ENCODE measurements at places on chromosomes 4 and X.

- no peak for DNase-seq
Observed at GRCh38 chr4:142752202-142752786, 93.8 kb downstream of the INPP4B start.

GRCh38 chrX:10483191-10483831 lies 137.1 kb downstream of the MID1 start:
- no peak for DNase-seq

DNA sequence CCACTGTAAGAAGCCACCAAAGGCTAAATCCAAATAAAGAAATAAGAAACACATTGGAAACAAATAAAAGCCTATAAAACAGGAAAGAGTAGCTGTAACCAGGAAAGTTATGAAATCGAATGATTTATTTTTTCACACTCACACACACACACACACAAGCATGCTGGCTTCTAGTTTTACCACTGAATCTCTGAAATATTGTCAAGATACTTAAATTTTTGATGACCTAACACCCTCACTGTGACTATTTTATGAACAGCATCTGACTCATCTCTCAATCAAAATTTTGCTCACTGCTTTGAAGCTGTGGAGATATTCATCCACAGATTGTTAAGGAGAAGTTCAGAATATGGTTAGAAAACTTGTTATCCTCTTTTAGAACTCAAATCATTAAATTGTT lies 13.9 kb upstream of the GABRB1 start:
- DNase-seq, result no peak

DNA sequence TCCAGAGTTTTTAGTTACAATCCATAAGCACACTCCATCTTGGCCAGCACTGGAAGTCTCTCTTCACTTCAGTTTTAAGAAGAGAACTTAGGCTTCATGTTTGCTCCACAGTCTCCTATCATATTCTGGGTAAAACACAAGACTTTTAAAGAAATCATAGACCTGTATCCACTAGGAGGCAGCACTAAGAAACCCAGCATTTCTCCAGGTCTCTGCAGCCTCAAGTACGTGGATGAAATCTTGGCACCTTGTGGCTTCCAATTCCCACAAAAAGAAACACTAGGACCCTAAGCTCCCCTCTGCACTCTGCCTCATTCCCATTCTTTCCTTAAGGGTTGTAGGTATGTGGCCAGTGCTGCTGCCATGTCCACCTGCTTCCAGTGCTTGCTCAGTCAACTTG lies 367.3 kb upstream of the CASK start:
- no peak for DNase-seq

DNA sequence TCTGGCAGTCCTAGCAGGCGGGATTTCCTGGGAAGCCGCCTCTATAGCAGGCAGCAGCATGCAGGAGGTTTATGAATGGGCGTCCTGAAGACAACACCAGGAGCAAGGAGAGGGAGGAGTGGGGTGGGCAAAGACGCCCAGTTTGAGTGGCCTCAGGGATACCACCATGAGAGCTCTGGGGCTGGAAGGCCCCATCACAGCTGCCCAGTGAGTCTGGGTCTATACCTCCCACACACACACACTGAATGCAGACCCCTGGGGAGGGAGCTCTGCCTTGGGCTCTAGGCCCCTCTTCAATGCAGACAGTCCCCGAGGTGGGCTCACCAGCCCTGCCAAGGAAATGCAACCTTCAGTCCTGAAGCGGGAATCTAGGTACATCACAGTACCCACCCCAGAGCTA lies 98.6 kb downstream of the AFAP1 start:
- DNase-seq, result no peak

- DNase-seq, result no peak
Observed at GRCh38 chrX:125894947-125895346, 271.1 kb downstream of the DCAF12L2 start.

GRCh38 chr4:143559757-143560147 lies 46.2 kb downstream of the SMARCA5 start:
- DNase-seq, result no peak

DNA sequence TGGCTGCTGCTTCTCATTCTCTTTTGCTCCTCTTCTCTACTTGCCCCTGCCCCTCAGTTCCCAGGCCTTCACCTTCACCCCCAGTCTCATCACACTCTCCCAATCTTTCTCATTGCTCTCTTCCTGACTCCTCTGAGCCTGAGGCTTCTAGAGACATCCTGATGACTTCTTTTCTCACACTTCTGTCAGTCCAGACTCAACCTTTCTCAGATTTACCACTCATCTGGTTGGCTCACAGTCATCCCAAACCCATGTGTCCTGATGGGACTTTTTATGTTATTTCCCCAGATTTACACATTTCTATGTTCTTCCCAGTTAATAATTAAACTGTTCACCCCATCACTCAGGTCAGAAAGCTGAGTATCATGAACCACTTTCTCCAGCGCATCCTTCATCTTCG lies 68.0 kb downstream of the TMA16 start:
- no peak for DNase-seq

DNA sequence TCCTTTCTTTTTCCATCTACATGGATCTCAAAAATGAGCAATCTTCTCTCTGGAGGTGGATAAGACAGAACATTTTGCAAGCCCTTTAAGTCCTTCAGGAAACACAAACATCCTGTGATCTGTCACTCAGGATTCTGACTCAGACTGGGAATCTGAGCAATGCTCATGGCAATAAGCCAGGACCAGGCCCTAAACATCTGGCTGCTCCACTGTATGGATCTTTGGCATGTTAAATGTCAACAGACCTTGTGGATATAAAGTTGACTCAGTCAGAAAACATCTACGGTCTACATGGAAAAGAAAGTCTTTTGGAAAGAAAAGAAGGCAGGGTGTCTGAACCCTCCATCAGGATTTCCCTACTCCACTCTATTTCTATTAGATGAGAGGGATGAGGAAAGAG lies 17.8 kb upstream of the CHIC2 start:
- DNase-seq, result no peak

DNA sequence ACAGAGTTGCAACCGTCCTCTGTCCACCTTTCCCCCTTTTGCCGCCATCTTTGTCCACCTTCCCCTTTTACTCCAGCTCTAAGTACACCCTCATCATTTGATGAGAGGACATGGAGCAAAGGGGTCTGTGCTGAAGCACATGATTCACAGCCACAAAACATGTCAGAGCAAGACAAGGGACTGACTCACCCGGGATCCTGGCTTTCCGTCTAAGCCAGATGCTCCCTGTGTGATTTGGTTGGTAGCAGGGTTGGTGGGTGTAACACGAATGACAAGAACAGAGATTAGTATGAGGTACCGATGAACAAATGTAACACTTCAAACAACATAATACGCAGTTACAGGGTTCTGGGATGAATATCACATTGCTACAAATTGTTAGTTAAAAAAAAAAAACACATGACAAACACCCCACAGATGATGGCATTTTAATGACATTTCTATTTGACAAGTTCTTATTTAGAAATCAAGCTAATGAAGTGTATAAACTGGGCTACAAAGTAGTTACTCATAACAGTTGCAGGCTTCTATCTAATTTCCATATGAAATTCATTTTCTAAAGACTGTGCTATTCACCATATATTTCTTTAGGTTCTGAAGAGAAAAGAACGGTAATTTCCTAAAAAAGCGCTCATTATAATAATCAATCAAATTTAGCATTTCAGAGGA lies 71.4 kb upstream of the ETNPPL start:
- DNase-seq, result no peak

DNA sequence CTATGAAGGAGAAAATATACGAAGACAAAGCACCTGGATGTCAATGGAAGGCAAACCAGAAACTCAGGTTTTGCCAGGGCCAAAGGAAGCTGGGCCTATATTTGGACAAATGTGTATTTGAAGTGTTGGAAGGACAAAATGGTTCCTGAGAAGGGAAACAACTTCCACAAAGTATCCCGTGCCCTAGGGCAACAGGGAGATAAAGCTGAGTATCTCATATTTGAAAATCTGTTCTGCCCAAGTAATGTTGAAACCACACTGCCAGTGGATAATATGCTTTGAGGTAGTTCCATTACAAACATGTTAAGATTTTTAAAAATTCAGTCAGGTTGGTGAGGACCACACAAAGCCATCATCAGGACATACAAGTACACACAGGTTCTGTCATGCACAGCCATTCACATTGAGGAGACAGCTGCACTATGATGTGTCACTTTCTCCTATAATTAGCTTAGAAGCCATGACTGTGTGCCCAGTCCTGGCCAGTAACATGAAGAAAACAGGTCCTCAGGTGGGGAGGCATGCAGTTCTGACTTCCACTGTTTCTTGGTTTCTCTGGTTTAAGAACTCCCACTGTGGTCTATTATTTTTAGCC lies 116.4 kb downstream of the PWWP3B start:
- DNase-seq, result no peak

- no peak for DNase-seq
Observed at GRCh38 chrX:154987940-154988339, 34.6 kb downstream of the F8 start.

- DNase-seq, result no peak
Observed at GRCh38 chr4:151000747-151001429, 14.2 kb downstream of the LRBA start.

GRCh38 chr4:183107891-183108459 lies 8.9 kb downstream of the WWC2 start:
- no peak for DNase-seq

- no peak for DNase-seq
Observed at GRCh38 chrX:53738370-53738906, 51.9 kb upstream of the HUWE1 start.

DNA sequence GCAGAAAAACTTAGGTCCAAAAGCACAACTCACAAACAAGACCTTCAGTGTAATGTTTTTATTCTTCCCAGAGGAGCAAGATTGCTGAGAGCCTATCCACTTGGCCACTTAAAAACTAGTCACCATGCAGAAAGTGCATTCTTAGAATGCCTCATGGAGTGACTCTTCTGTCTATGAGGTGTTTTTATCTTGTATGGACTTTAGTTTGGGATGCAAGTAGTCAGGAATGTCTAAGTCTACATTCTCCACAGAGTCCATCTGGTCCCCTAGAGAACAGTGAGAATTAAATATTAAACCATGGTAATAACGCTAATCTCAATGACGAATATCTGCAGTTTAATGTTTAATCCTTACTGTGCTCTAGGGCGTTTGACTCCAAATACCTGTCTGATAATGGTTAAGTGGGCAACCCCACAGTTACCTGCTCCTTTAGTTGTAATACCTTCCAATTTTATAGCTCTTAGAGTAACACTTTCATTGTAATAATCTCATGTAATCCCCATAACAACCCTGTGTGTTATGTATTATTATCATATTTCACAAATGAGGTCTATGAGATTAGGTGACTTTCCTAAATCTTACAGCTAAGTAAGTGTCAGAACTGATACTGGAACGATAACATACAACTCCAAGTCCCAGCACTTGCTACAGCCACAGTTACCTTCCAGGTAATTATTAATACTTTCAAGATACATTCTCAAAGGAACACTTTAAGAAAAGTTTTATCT lies 235.6 kb upstream of the JADE1 start:
- DNase-seq, result no peak

DNA sequence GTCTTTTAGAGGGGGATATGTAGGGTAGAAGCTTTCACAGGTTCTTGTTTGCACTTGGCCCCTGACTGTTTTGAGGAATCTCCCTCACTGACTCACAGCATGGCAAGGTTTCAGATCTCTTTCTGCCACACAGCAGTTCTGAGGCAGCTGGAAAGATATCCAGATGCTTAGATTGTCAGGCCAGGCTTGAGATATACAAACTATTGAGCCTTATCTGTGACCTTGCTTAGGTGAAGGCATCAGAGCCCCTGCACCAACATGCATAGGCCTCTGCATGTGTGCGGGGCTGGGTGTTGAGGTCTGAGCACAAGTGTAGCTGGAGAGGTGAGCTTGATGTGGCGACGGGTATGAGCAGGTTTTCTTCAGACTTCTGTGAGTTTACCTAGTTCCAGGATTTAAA lies 80.9 kb upstream of the MSANTD1 start:
- no peak for DNase-seq

DNA sequence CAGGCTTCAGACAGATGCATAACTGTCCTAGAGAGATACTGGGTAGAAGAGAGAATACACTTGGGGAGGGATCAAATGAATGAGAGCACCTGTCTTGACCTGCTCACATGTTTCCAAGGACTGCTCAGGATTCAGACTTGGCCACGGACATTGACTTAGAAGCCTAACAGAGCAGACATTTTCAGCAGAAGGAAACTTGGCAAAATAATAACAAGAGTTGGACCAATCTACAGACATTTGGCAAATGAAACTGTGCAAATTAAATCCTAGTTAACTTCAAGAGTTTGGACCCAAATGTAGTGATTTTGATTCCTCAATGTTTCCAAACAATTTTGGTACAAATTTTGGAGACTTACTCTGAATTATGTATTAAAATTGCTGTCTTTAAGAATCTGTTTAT lies 223.9 kb downstream of the CAMK2D start:
- DNase-seq, result no peak

DNA sequence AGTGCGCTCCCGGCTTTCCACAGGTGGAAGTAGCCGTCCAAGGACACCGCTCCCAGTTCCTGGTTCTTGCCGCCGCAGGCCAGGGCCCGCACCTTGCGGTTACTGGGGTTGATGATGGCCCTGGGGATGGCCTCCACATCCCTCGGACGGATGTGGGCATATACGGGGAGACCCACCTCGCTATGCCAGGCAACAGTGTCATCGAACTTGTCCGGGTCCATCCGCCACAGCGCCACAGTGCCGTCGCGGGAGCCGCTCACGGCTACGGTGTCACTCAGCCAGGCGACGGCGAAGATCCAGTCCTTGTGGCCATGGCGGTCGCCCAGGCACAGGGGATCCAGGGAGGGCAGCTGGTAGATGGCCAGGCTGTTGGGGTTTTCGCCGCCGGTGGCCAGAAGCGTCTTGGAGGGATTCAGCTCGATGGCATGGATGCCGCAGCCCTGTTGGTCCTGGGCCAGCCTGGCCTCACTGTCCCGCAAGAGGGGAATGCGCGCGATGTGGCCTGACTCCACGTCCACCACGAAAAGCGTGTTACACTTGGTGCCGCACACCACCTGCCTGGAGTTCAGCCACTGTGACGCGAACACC lies 795 bp downstream of the DCAF12L1 start:
- no peak for DNase-seq

- DNase-seq, result no peak
Observed at GRCh38 chr4:15400981-15401671, 26.7 kb upstream of the C1QTNF7 start.

- DNase-seq, result no peak
Observed at GRCh38 chr4:24664956-24665355, 80.6 kb upstream of the DHX15 start.

- no peak for DNase-seq
Observed at GRCh38 chr4:124964251-124964650, 251.7 kb upstream of the ANKRD50 start.

GRCh38 chr4:22500831-22501714 lies 14.8 kb downstream of the ADGRA3 start:
- DNase-seq, result no peak

GRCh38 chr4:23630110-23630509 lies 259.7 kb downstream of the PPARGC1A start:
- DNase-seq, result no peak

DNA sequence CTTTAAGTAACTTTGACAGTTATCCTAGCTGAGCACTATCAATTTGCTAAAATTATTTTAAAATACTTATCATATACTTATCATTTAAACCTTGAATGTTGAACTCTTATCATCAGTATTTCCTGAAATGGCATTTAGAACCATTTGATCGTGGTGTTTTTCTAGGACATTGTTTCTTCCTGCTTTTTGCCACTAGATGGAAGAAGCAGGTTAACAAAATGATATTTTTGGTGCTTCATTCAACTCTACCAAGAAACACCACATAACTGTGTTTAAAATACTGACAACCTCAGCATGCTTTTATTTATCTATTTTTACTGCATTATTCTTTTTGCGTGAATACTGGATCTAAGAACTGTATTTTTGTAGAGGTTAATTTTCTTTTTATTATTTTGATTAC lies 44.6 kb downstream of the C4orf33 start:
- DNase-seq, result no peak

Data from esophagus squamous epithelium (tissue), 5 donors.